ENCODE measurements at places on chromosomes 16 and 17.

DNA sequence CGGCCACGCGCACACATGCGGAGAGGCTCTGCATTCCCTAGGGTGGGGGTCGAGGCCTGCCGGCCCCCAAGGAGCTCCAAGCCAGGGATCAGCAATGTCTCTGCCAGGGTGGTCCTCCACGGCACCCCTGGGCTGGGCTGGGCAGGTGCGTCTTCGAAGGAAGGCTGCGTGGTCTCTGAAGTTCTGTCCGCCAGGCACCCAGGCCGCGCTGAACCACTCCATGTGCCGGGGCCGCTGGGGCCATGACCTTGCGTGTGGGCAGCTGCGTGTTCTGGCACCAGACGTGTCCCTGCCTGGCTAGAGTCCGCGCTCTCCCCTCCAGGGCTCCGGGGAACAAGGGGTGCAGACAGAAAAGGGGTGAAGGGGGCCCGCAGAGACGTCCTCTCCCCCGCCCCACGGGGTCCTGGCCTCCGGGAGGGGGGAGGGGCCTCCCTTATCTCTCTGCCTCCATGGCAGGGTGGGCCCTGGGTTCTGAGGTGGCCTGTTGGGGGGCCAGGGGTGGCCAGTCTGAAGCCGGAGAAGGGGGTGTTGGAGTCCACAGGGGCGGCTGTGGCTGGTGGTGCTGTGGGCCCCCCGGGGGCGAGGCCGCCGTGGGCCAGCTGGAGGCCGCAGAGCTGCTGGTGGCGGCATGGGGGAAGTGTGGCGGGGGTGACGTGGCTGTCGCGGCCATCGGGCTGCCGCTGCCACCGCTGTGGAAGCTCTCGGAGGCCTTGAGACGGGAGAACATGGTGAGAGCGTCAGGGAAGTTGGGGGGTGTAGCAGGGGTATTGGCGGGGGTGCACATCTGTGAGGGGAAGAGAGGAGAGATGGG, 5.3 kb downstream of the UBALD1 start:
- no peak for DNase-seq

GRCh38 chr17:20266806-20267458, 200.4 kb downstream of the LGALS9B start:
- DNase-seq = peak; percentile 28

- DNase-seq = no peak
These were observed 2.7 kb downstream of the TNFAIP1 start for GRCh38 chr17:28338056-28338768.

GRCh38 chr16:88471575-88471974, 18.5 kb downstream of the ZFPM1 start:
- DNase-seq = no peak

GRCh38 chr17:71068408-71068750, 899.0 kb downstream of the KCNJ2 start:
- DNase-seq = no peak

- no peak for DNase-seq
These were observed 42.1 kb upstream of the ADCY7 start for GRCh38 chr16:50224286-50224685.

GRCh38 chr17:34991606-34992005, 11.3 kb downstream of the LIG3 start:
- peak; percentile 57 for DNase-seq

GRCh38 chr16:54648575-54648974, 282.1 kb upstream of the IRX5 start:
- no peak for DNase-seq

All from RPMI8226 (cell line).